Progenitor cell of endocrine pancreas (in vitro differentiated cells): ENCODE measurements at places on chromosomes 1 and 21. TPM values are rescaled to one million over a fixed set of nuclear protein-coding genes. Genes with fewer than 3 reads are reported as not detected.

The TLR5 gene
- 3.2 and 3.9 TPM in 2 replicates for total RNA-seq

The ZNF695 gene
- total RNA-seq, result 14.2 and 15.1 TPM in 2 replicates

The GSTM5 gene
- 2.8 and 2.9 TPM in 2 replicates for total RNA-seq

The TTC22 gene
- total RNA-seq, result 2.4 TPM in 2 replicates

The AXDND1 gene
- 2.0 and 2.5 TPM in 2 replicates for total RNA-seq

The EVA1B gene
- total RNA-seq, result 11.8 and 14.1 TPM in 2 replicates

The DDR2 gene
- 1.2 and 1.7 TPM in 2 replicates for total RNA-seq

The CTSE gene
- total RNA-seq, result 5.6 and 8.4 TPM in 2 replicates

DNA sequence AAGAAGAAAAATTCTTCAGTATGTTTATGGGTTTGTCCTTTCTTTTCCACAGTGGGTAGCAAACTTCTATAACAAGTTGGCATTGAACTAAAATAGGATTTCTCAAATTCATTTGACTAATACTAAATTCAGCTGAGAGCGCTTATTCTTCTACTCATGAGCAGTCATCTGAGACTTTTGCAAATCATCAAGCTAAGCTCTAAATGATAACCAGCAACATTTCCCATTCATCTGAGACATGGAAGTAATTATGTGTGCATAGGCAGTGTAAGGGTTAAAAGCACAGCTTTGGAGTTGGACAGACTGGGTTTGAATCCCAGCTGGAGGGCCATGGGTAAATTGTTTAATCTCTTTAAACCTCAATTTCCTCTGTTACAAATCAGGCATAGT is 18.3 kb upstream of the CNR2 start:
- peaks cover 2% of the 10 kb centered on the region for H3K27me3 ChIP-seq
- DNase-seq, result no peak
- no peaks in the 10 kb centered on the region for H3K36me3 ChIP-seq
- H3K4me1 ChIP-seq, result no peaks in the 10 kb centered on the region
- H3K4me3 ChIP-seq, result no peak overlapping the region

DNA sequence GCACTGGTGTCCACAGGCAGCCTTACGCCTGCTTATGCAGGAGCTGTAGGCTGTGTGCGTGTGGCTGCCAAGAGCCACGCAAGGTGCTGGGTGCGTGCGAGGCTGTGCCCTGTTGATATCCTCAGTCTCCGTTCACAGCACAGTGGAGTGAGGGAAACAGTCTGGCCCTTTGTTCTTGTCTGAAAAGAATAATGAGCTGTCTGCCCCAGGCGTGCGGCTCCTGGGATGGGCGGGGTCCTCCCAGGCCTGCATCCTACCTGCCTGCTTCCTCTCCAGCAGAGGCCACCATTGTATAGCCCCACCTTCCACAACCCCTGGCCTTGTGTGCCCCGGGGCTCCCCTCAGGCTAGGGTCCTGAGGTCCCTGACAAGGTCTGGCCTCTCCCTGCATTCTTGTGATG is 47.0 kb upstream of the KDM4A start:
- peaks cover 28% of the 10 kb centered on the region for H3K4me1 ChIP-seq
- H3K36me3 ChIP-seq, result peaks cover 21% of the 10 kb centered on the region
- DNase-seq, result peak; percentile 43
- H3K27ac ChIP-seq, result peak overlapping the region; percentile 90
- H3K4me3 ChIP-seq, result no peak overlapping the region

GRCh38 chr1:59788825-59789224 is 25.9 kb upstream of the HOOK1 start:
- H3K27me3 ChIP-seq, result no peaks in the 10 kb centered on the region
- no peak for DNase-seq
- H3K36me3 ChIP-seq, result peaks cover 3% of the 10 kb centered on the region
- H3K27ac ChIP-seq, result no peak overlapping the region
- no peaks in the 10 kb centered on the region for H3K4me1 ChIP-seq
- no peak overlapping the region for H3K4me3 ChIP-seq

DNA sequence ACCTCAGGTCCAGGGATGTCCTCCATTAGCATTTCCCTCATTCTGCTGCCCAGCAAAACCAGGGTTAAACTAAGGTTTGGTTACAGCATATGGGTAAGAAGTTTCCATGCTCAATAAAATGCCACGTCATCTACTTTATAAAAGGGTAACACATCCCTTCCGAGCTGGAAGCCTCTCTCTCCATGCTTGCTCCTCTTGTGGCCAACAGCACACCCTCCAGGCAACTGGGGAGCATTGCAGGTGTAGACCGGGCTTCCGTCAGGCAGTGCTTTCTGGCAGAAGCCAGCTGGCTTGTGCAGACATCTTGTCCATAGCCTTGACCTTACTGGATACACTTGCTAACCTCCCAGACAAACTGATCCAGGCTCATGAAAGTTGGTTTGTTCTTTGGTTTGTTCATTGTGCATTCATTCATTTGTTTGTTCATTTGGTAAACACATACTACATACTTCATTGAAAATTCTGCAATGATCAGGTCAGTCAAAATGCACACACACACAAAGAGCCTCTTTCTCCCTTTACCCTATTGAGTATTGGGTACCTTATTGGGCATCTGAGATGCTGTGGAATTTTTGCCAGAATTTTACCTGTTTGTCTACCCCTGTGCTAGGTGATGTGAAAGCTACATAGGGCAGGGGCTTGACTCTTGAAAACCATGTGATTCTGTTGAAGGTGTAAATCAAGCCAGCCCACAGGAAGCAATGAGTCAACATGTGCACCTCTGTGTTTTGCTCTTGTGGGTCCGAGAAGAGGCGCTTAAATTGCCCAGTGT is 422.8 kb downstream of the CAMTA1 start:
- peak; percentile 56 for DNase-seq
- no peak overlapping the region for H3K4me3 ChIP-seq
- H3K27ac ChIP-seq, result no peak overlapping the region

DNA sequence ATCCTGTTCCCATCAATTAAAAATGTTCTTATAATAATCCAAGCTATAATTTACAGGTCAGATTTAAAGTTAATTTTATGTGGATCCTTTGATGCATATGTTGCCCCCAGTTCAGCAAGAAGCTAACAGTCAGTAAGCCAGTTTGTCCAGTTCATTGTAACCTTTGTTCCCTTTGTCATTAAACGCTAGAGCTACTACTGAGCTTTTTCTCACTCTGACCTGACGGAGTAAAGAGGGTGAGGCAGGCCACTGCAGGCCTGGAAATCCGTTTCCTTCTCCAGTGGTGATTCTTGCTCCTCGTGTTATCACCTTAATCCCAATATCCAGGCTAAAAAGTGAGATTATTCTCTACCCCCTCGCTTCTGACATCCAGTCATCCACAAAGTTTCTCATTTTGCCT is 10.2 kb downstream of the YBX1 start:
- H3K4me3 ChIP-seq, result peak overlapping the region; percentile 54
- DNase-seq, result no peak
- no peaks in the 10 kb centered on the region for H3K27me3 ChIP-seq

DNA sequence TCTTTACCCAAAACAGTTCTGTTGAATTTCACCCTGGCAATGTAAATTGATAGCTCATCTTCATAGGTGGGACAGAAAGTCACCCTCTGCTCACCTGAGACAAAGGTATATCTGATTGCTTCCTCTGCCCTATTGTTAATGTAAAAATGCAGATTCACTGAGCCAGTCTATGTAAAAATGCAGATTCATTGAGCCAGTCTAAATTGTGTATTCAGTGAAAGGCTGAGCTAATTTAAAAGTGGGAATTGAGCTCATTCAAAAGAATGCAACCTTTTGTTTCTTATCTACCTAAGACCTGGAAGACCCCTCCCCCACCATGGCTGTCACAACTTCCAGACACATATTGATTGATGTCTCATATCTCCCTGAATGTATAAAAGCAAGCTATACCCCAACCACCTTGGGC is 4.8 kb upstream of the MYSM1 start:
- H3K36me3 ChIP-seq, result no peaks in the 10 kb centered on the region
- H3K4me1 ChIP-seq, result peaks cover 17% of the 10 kb centered on the region
- H3K4me3 ChIP-seq, result peak overlapping the region; percentile 28
- peak overlapping the region; percentile 9 for H3K27ac ChIP-seq
- no peaks in the 10 kb centered on the region for H3K27me3 ChIP-seq
- no peak for DNase-seq

- H3K4me1 ChIP-seq, result peaks cover 4% of the 10 kb centered on the region
- no peak for DNase-seq
- H3K27me3 ChIP-seq, result no peaks in the 10 kb centered on the region
- H3K27ac ChIP-seq, result no peak overlapping the region
Observed at GRCh38 chr1:59028048-59028447, 244.2 kb upstream of the JUN start.

DNA sequence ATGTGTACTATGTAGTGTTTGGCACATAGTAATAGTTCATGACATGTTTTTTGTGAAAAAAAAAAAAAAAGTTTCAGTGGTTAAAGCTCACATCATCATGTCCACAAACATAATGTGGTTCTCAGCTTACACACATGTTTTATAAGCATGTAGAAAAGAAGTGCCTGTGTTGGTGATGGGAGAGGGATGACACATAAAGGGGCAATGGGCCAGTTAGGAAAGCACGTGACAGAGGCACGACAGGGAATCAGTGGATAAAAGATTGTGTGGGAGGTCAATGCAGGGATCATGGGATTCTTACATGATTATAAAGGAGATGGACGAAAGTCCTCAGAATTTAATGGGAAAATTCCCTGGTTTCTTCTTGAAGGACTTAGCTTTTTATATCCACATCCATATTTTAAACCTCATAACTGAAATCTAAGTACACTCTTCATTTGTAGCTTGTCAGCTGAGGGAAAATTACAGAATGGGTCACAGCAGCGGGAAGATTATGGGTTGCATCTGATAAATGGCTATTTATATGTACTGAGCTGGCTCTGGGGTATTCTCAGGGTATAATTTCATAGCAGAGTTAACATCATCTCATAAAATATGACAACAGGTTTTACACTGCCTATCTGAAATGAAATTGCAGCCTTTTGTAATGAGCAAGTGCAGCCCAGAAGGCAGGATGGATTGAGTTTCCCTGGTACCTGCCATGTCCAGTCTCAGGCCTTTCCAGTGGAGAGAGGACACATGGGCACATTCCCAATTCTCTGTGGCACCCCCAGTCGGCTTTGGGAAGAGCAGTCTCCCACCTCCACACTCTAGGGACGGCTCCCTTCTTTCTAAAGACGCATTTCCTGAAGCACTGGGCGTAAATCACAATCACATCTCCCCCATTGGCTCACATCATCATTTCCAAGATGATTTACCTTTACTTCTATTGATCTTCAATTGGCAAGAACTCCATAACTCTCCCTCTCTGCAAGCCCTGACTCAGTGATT is 42.3 kb upstream of the NHLH2 start:
- H3K27me3 ChIP-seq, result peaks cover 9% of the 10 kb centered on the region
- no peaks in the 10 kb centered on the region for H3K36me3 ChIP-seq
- no peak overlapping the region for H3K4me3 ChIP-seq
- peaks cover 1% of the 10 kb centered on the region for H3K4me1 ChIP-seq

DNA sequence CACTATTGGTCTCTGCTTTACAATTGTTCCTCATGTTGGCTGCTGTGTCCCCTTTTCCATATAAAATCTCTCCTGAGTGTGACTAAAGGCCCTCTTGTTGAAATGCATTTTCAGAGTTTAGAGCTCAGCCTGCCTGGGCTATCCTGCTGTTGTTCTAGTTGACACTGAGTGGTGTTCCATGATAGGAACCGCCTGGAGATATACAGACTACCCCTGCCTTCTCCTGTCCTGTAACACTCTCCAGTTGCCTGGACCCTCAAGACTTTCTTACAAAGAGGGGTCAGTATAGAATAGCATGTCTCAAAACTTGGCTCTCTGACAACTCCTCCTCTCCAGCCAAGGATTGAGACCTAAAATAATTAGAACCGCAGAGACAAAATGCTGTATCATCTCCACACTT is 152.0 kb upstream of the POU3F1 start:
- no peaks in the 10 kb centered on the region for H3K4me1 ChIP-seq
- H3K27ac ChIP-seq, result no peak overlapping the region
- H3K4me3 ChIP-seq, result no peak overlapping the region

DNA sequence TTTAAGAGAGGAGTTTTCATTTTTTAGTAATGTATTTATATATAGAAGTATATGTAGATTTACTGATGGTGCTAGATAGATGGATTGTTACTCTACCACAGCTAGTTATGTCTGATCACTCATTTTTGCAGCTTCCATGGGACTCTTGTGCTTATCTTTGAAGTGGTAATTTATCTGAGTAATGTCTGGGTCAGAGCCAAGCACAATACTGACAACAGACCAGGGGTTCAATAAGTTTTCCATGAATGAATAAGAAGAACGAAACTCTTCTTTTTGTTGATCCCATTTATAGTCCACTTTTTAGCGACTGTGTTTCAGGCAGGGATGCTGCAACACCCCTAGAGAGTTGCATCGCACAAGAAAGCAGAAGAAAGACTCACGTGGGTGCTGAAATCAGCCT is 935.2 kb downstream of the PLA2G4A start:
- no peaks in the 10 kb centered on the region for H3K27me3 ChIP-seq
- peaks cover 4% of the 10 kb centered on the region for H3K4me1 ChIP-seq
- H3K27ac ChIP-seq, result no peak overlapping the region
- H3K36me3 ChIP-seq, result no peaks in the 10 kb centered on the region
- DNase-seq, result no peak

DNA sequence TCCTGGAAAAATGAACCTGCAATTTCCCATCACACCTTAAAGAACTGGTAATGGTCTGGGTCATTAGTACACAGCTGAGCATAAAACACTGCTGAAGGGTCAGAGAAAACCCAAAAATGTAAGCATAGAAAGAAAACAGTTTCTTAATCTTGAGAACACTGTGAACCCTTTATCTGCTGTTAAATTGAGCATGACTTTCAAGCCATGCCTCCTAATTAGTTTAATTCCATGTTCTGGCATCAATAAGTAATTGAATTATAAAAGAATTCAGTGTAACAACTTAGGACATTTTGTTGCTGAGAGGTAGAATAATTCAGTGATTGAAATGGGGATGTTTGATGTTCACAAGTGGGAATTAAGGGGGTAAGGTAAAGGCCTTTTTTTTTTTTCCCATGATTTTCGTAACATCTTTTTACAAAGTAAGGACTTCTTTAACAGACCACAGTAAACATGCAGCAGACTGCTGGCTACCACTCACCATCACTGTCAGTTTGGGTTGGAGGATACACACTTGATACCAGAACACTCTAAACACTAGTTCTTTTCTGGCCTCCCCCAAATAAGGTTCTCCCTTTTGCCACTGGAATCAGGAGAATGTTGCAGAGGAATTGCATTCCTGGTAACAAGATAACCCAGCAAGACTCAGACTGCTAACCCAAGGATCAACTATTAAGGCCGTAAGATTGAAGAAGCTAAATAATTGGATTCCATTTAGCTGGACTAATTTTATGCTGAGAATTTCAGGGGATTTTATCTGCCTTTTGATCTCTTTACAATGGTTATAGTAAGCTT is 3.0 kb downstream of the RWDD3 start:
- H3K4me3 ChIP-seq, result peak overlapping the region; percentile 45
- peaks cover 49% of the 10 kb centered on the region for H3K36me3 ChIP-seq
- peaks cover 19% of the 10 kb centered on the region for H3K4me1 ChIP-seq
- H3K27ac ChIP-seq, result no peak overlapping the region
- no peaks in the 10 kb centered on the region for H3K27me3 ChIP-seq
- no peak for DNase-seq

DNA sequence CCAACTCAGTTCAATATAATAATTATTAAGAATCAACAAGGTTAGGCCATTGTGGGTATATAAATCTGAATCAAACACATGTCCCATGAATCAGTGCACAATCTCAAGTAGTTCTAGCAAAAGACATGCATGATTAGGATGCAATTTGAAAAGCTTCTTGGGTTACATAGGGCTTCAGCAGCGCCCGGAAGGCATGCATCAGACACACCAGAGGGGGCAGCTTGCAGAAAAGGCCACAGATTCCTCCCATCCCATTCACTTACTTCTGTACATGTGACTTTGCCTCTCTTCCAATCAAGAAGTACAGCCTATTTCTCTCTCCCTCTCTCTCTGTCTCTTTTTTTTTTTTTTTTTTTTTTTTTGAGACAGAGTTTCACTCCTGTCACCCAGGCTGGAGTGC is 91.8 kb downstream of the KCNN3 start:
- no peak for DNase-seq
- H3K27ac ChIP-seq, result no peak overlapping the region
- peaks cover 4% of the 10 kb centered on the region for H3K27me3 ChIP-seq
- peaks cover 8% of the 10 kb centered on the region for H3K4me1 ChIP-seq
